ENCODE measurements at places on chromosomes 11 and 22.

- no peak for DNase-seq
These were observed 28.4 kb downstream of the ZNF143 start for GRCh38 chr11:9489080-9489765.

GRCh38 chr11:15349413-15349812, 234.7 kb downstream of the INSC start:
- no peak for DNase-seq

DNA sequence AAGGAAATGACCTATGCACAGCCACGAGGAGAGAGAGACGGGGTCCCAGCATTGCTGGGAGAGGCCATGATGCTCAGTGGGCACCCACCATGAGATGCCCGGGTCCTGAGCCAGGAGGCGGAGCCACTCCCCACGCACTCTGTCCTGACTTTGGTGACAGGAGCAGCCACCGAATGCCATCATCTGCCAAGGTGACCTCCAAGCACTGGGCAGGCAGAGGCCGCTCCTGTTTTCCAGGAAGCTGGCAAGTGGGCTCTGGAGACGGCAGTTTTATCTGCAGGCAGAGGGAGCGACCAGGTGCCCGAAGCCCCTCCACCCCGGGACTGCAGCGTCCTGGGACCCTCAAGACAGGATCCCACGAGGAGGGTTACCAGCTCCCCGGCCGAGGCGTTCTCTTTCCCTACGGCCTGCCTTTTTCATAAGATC, 453.9 kb downstream of the BRD1 start:
- DNase-seq, result no peak

DNA sequence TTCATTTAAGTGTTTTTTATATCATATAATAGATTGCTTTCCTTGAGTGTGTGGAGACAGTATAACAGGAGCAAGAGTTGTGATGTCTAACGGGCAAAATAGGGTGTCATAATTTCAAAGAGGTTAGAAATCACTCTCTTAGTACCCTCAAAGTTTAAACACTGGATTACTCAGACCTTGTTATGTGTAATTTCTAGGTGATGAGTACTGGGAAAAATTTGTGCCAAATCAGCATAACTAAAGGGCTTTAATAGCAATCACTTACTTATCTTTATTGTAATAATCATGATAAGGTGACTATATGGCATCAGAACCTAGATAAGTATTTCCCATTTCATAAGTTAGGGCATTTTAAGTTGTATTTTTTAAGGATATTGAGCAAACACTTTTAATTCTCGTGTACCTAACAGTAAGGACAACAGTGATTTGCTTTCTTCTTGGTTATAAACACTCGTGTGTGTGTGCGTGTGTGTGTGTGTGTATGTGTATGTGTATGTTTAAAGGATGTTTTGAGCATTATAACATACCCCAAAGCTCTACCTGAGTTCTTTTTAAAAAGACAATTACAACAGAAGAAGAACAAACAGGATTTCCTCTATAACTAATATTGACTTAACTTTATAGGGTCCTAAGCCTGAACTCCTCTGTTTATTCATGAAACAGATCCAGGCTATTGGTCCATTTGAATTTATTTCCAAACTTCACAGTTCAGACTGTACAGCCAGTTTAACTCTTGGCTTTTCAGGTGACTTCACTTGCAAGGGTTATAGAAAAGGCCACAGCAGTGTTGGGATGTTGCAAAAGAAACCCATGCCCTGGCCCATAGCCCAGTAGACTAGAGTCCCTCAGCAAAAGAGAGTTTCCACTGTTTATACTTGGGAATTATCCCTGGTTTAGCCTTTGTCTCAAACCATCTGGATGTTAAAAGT, 23.7 kb upstream of the PDE3B start:
- DNase-seq, result no peak

DNA sequence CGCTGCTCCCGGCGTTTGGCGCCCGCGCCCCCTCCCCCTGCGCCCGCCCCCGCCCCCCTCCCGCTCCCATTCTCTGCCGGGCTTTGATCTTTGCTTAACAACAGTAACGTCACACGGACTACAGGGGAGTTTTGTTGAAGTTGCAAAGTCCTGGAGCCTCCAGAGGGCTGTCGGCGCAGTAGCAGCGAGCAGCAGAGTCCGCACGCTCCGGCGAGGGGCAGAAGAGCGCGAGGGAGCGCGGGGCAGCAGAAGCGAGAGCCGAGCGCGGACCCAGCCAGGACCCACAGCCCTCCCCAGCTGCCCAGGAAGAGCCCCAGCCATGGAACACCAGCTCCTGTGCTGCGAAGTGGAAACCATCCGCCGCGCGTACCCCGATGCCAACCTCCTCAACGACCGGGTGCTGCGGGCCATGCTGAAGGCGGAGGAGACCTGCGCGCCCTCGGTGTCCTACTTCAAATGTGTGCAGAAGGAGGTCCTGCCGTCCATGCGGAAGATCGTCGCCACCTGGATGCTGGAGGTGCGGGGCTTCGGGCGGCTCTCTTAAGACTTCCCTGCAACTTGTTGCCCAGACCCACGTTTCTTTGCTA, at the start of gene CCND1:
Gene CCND1, plus strand, starts transcription at position 162 of the 587 bp plus-strand sequence. Its CDS starts 158 bp downstream, at position 320.
- DNase-seq, result no peak
